ENCODE measurements at places on chromosomes 5 and 9. TPM values are rescaled to one million over a fixed set of nuclear protein-coding genes. Genes with fewer than 3 reads are reported as not detected.

DNA sequence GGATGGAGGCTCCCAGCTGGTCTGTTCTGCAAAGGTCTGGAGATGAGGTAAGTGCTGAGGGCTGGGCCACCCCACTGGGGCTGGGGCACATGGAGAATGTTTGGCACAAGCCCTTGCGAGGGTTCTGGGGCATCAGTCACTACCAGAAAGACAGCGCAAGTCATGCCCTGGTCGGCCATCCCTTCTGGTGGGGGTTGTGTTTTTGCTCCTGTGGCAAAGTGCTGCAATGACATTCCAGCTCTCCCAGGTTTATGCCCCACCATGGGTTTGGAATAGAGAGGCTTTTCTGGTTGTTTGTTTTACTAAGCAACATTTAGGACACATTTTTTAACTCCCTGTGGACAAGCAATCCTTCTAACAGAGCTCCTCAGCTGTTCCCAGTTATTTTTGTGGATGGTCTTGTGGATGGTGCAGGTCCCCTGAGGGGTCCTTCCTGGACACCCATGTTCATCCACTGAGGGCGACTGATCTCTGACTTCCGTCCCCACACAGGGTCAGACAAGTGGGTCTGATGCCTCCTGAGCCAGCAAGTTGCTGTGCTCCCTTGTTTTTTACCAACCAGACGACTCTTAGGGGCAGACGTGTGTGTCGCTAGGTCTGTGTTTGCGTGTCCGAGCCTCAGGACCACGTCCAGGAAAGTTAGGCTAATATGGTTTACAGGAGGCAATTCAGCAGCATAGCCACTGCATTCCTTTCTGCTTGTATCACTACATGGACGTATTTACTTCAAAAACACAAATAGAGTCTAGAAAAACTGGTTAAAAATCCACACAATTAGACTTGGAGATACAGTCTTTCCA lies 64.9 kb upstream of the ECM2 start:
- DNase-seq: no peak

DNA sequence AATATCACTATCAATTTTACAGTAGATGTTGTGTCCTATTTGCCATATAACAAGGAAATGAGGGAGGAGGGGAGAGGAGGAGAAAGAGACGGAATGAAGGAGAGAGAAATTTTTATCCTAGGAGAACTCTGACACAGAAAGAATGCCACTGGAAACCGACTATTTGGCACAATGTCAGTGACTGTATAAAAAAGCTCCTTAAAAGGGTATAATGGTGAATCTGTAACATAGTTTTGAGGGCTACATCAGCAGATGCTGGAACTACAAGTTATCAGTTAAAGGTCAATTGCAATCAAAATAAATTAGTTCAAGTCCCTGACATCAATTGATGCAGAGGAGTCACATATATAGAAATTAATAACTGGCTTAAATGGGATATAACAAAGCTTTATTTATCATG lies 5.7 kb downstream of the EDIL3 start:
- DNase-seq: no peak

The FAM193B gene
- 71.4 TPM for total RNA-seq

DNA sequence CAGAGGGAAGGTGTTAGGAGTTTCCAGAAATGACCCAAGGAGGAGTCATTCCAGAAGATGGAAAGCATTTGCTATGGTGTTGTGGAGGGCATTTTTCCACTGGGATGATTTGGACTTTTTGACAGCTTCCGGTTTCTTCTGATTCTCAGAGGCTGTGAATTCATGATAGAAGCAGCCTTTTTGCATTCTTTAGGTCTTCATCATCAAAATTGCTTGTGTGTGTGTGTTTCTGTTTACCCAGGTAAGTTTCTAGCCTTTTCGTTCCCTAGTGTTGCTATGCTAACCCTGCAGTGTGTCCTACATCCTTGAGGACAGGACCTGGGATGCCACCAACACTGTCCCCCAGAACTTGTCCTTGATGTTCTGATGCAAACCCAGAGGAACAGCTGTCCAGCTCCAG lies 19.6 kb downstream of the IRX1 start:
- no peak for DNase-seq

The AK3 gene
- total RNA-seq: 34.3 TPM

GRCh38 chr5:35833224-35833623 lies 23.5 kb upstream of the IL7R start:
- DNase-seq: no peak

The KCTD16 gene
- total RNA-seq: 0.27 TPM

- no peak for DNase-seq
Measured at GRCh38 chr5:31853398-31854135, 214.6 kb downstream of the PDZD2 start.

GRCh38 chr5:2577312-2578036 lies 174.0 kb downstream of the IRX2 start:
- DNase-seq: no peak

The ZNF169 gene
- 5.7 TPM for total RNA-seq

- no peak for DNase-seq
Measured at GRCh38 chr9:134824583-134824982, 56.0 kb upstream of the FCN2 start.

GRCh38 chr9:99274016-99274415 lies 51.9 kb downstream of the SEC61B start:
- no peak for DNase-seq

GRCh38 chr9:106637486-106637885 lies 225.5 kb upstream of the ZNF462 start:
- DNase-seq: no peak

DNA sequence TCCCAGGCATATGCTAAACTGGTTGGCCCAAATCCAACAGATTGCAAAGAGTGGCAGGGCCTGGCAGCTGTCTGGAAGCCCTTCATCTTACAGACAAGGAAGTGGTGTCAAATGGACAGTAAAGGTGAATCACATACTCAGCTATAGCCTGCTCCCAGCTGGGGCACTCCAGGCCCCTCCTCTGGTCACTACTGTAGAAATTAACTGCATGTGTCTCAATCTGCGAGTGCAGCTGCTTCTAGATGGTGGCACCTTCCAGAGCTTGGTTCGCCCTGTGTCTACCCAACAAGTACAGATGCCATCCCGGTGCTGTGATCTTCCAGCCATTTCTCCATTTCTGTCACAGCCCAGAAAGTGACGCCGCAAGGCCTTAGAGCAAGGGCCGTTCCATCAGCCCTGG lies 50.2 kb downstream of the OTULIN start:
- no peak for DNase-seq

GRCh38 chr9:85610074-85610860 lies 131.5 kb downstream of the AGTPBP1 start:
- peak; percentile 45 for DNase-seq

GRCh38 chr9:70120834-70121510 lies 77.3 kb downstream of the MAMDC2 start:
- no peak for DNase-seq

GRCh38 chr9:129076640-129077037 lies 4.3 kb upstream of the DOLPP1 start:
- no peak for DNase-seq

DNA sequence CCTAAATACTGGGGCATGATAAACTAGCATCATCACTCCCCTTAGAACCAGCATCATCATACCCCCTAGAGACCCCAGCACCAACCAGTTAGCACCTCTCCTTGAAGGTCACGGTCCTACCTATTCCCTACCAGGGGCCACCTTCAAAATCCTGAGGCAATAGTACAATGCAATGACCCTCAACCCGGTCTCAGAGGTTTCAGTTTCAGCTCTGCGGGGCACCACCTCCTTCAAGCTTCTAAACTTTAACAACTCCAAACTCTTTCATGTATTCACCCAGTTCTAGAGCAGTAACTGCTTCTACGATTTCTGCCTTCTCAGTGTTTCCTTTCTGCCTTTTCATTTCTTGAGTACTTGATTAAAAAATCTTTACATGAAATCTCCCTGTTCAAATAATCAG lies 130.1 kb upstream of the EPB41L4A start:
- DNase-seq: no peak

GRCh38 chr5:103375350-103375749 lies 116.8 kb downstream of the MACIR start:
- no peak for DNase-seq

DNA sequence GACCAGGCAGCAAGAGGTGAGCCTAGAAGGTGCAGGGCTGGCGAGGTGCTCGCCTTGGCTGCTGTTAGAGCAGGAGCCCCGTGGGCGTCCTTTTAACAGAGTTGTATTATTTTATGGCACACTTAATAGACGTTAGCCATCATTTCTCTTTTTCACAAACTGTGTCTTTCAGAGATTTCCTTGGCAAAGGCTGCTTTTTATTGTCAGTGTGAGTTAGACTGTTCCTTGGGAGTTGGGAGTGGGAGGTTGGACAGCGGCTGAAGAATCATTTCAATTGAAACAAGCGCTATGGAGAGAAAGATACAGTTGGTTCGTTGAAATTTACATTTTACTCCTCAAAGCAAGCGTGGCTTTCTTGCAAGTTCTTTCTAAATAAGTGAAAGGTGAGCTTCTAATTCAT lies 133.2 kb downstream of the TRIO start:
- DNase-seq: no peak

The FBXW2 gene
- total RNA-seq: 68.9 TPM
